ENCODE measurements at places on chromosomes 5 and 9. TPM values are rescaled to one million over a fixed set of nuclear protein-coding genes. Genes with fewer than 3 reads are reported as not detected.

The ZNF618 gene
- total RNA-seq = 0.02 TPM

The FBP2 gene
- total RNA-seq = not detected

The ELOVL7 gene
- total RNA-seq = 0.31 TPM

The NMUR2 gene
- total RNA-seq = not detected

The NUTM2F gene
- not detected for total RNA-seq

The TMEM171 gene
- not detected for total RNA-seq

The PTTG1 gene
- total RNA-seq = 270 TPM

The PCA3 gene
- not detected for total RNA-seq

The PCDHGA1 gene
- total RNA-seq = not detected

The IFNB1 gene
- total RNA-seq = 0.44 TPM

The RNF208 gene
- 4.9 TPM for total RNA-seq

The FGD3 gene
- total RNA-seq = 58.8 TPM

The ROR2 gene
- total RNA-seq = not detected

The PCDHB10 gene
- total RNA-seq = not detected

DNA sequence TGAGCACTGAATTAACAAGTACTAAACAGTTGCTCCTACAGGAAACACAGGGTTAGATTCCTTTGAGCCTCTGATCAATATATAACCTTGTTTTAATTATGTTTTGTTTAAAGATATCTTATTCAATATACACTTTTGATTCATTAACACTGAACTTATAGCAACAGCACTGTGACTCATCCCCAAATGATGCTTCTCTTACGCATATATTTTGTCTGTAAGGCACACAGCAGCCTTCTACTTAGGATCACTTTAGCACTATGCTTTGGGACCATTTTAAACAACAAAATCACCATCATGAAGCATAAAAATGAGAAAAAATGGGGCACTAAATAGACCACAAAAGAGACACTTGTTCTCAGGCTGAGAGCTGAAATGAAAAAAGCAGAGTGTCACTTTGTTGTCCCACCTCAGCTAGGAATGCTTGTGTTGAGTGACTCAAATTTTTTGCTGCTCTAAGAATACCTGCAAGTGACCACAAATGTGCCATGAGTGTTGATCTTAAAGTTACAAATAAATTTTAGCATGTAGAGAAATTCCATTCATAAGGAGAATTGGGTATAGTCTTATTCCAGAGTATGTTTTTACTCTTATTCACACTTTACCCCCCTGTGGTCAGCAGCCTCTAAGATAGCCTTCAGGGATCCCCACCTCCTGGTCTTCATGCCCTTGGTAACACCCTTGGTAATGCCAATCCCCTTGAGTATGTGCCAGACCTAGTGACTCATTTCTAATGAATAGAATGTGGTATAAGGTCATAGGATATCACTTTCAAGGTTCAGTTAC, 252.7 kb upstream of the IL12B start:
- DNase-seq = no peak

DNA sequence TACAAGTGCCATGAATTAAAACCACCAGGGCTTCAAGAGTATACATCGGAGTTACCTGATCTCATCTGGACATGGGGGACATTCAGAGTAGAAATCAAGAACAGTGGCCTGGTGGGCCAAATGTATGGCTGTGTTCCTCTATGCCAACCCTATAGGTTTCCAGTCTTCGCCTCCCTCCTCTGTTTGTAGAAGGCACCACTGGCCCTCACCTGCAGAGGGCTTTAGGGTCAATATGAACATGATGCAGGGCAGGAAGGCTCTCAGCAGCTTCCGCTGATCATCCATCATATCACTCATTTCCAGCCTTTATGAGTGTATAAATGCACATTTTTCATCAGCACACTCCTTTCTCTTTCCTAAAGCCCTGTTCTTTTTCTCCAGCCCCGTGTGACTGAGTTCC, 555.5 kb upstream of the BRINP1 start:
- DNase-seq = no peak

- no peak for DNase-seq
Observed at GRCh38 chr5:117776977-117777376, 1202.4 kb upstream of the SEMA6A start.

DNA sequence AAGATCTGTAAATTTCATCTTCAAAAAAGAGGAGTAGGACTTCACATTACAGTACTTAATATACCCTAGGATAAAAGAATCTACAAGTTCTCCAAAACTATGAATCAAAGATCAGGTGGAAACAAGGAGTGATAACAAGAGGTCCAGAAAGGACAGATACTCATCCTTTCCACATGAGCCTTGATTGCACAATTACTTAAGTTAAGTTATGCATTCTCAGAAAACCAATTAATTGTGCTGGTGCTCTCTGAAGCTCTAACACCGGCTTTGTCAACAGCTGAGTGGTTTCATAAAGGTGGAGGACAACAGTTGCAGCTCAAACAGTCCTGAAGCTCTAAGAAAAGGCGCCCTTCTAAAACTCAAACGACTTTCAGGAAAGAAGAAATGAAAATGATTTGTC, 251.9 kb downstream of the BNC2 start:
- no peak for DNase-seq

- no peak for DNase-seq
Observed at GRCh38 chr9:135607401-135608293, 31.7 kb downstream of the GLT6D1 start.

- peak; percentile 18 for DNase-seq
Observed at GRCh38 chr5:176436656-176437055, 11.5 kb upstream of the FAF2 start.

- DNase-seq = no peak
Observed at GRCh38 chr5:172002840-172003512, 3.5 kb downstream of the FBXW11 start.

DNA sequence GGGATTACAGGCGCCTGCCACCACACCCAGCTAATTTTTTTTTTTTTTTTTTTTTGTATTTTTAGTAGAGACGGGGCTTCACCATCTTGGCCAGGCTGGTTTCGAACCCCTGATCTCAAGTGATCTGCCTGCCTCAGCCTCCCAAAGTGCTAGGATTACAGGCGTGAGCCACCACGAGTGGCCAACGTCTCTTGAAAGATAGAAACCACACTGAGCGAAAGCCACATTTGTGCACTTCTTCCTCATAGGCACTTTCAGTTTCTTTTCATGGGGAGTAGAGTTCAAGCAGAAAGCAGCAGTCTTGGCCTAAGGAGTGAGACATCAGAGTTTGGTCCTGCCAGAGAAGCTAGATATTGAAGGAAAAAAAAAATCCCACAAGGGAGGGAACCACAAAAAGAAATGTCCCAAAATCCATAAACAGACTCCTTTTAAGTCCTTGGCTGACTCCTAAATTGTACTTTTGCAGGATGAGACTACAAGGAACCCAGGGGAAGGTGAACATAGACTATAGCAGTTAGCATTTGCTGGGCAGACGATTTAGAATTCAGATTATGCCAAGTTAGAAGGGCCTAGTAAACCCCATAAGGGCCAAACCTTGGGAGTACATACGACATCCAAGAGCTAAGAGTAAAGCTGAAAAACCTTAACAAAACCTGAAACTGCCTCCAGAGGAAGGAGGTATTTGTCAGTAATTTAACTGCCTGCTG, 43.9 kb upstream of the GLIPR2 start:
- peak; percentile 58 for DNase-seq

GRCh38 chr5:91293131-91293530, 90.0 kb downstream of the ARRDC3 start:
- no peak for DNase-seq

DNA sequence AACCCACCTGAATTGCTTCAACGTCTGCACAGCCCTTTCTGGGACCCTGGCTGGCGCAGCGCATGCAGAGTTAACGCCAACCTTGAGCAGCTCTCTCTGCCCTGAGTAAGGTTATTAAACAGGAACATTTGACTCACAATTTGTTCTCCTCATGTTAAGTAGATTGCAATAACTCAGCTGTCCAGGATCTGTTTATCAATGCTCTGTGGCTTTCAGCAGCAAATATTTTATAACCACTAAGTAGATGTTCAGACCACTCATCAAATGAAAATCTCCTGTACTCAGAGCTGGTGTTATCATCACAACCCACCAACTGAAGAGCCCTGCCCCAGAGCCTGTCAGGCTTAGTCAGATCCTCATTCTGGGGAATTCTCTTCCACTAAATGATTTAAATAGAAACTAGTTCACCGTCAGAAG, 403.0 kb downstream of the ZNF608 start:
- DNase-seq = no peak

DNA sequence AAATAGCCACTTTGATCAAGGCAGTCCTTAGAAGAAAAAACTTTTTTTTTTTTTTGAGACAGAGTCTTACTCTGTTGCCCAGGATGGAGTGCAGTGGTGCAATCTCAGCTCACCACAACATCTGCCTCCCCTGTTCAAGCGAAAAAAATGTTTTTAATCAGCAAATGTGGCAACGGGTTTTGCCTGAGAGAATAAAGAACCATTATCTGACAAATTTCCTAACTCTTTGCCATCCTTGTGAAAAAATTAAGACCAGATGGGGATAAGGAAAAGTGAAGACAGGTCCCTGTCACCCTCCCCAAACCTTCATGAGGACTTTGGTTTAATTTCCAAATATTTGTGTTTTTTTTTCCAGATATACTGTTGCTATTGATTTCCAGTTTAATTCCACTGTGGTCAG, 107.3 kb upstream of the SPOCK1 start:
- DNase-seq = no peak

DNA sequence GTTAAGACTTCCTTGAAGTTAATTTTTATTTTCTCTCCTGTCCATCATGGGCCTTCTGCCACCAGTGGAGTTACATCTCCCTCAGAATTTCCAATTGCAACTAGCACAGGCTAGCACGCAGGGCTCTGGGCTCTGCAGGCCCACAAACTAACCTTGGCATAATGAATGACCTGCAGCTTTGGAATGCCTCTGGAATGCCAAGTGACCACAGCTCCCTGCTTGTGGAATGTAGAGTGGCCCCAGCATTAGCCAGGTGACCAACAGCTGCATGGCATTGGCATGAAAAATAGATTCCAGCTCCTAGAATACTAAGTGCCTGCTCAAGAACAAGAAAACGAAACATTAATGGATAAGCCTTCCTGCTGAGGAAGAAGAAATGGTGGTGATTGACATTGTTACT, 726.1 kb downstream of the BRINP1 start:
- no peak for DNase-seq

GRCh38 chr9:13689925-13690324, 410.4 kb upstream of the MPDZ start:
- no peak for DNase-seq

- no peak for DNase-seq
Observed at GRCh38 chr5:131245312-131245711, 18.5 kb upstream of the CDC42SE2 start.

DNA sequence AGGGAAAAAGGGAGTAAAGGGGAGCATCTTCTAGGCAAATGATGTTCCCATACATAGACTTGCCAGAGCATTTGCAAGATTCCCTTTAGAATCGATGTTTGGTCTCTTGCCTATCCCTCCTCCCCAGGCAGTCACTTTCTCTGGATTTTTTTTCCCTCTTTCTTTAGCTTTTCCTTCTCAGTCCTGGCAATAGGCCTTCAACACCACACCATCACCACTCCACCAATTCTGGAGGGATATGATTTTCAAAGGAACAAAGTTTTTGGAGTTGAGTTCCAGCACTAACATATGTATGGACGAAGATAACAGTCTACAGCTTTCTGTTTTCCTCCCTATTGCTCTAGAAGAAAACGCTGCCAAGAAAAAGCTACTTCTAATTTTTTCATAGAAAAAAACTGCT, 377.4 kb downstream of the PDE4D start:
- no peak for DNase-seq

DNA sequence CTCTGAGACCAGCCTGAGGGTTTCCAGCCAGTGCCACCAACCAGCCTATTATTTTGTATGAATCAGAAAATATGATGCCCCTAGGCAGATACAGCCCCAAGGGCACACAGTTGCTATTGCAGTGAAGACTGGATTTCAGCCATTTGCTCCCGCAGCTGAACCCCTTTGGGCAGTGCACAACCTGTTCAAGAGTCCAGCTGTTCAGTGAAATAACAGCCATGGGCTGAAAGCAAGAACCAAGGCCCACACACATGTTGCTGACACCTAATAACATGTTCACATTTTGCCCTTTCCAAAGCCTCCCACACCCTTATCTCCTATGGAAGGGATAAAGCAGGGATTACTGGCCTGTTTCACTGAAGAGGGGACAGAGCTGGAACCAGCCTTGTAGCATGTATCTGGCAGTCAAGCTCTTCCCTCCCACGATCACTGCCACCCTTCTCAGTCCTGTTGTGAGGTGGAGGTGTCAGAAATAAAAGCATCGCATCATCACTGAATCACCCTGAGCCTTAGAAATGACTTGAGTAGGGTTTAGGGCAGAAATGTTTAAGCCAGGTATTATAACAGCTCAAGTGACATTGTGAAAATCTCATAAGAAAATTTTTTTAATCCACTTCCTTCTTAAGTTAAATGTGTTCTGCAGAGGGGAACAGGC, 137.1 kb upstream of the FSTL4 start:
- DNase-seq = peak; percentile 31

- DNase-seq = no peak
Observed at GRCh38 chr5:130985776-130986175, 179.3 kb downstream of the HINT1 start.

GRCh38 chr9:137002646-137003041, 6.3 kb upstream of the CLIC3 start:
- DNase-seq = no peak

GRCh38 chr5:75265731-75266130, 29.1 kb upstream of the ANKRD31 start:
- no peak for DNase-seq

GRCh38 chr9:36793277-36793676, 220.6 kb downstream of the MELK start:
- DNase-seq = peak; percentile 20

DNA sequence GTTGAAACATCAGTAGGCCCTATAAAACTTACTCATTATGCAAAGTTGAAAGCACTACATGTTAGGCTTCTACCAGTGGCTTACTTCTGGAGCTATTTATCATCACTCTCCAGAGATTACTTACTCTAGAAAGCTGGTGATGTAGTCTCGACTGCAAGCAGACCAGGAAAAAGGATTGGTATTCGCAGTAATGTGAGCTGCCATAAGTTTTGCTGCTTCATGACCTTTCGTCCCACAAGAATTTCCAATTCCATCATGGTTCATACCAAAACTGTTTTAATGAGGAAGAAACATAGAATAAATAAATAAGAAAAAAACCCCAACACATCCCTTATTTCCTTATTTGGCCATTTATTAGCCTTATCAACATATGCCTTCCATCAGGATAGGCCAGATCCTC, 181.9 kb downstream of the ADAMTS6 start:
- DNase-seq = no peak

- no peak for DNase-seq
Observed at GRCh38 chr5:91366551-91366950, 16.6 kb downstream of the ARRDC3 start.

- DNase-seq = peak; percentile 45
Observed at GRCh38 chr9:111916234-111916645, 19.6 kb downstream of the UGCG start.

GRCh38 chr9:124621371-124622328, 114.5 kb upstream of the NR5A1 start:
- DNase-seq = no peak

- peak; percentile 48 for DNase-seq
Observed at GRCh38 chr9:69173891-69174615, at the start of gene TJP2. Gene TJP2, plus strand, starts transcription at chr9:69174277. Its CDS starts 96 bp downstream, at chr9:69174373.

Data from activated naive CD4-positive, alpha-beta T cell treated with anti-CD3 and anti-CD28 coated beads for 36 hours (primary cell).